ENCODE measurements at places on chromosomes 5 and 9.

DNA sequence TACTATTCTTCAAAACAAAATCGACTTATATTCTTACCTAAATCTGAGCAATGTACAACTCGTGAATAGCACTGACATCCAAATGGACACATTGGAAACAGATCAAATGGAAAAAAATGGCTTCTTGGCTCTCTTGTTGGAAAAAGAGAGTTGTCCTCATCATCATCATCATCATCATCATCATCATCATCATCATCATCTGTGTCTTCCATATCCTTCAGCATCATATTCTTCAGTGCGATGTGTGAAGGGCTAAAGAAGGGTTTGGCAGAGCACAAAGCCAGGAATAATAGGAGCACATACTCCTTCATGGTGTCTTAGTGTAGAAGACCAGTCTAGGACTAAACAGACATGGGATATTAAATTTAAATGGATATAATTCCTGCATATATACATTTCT lies 7.7 kb downstream of the ASPN start:
- no peak for DNase-seq

DNA sequence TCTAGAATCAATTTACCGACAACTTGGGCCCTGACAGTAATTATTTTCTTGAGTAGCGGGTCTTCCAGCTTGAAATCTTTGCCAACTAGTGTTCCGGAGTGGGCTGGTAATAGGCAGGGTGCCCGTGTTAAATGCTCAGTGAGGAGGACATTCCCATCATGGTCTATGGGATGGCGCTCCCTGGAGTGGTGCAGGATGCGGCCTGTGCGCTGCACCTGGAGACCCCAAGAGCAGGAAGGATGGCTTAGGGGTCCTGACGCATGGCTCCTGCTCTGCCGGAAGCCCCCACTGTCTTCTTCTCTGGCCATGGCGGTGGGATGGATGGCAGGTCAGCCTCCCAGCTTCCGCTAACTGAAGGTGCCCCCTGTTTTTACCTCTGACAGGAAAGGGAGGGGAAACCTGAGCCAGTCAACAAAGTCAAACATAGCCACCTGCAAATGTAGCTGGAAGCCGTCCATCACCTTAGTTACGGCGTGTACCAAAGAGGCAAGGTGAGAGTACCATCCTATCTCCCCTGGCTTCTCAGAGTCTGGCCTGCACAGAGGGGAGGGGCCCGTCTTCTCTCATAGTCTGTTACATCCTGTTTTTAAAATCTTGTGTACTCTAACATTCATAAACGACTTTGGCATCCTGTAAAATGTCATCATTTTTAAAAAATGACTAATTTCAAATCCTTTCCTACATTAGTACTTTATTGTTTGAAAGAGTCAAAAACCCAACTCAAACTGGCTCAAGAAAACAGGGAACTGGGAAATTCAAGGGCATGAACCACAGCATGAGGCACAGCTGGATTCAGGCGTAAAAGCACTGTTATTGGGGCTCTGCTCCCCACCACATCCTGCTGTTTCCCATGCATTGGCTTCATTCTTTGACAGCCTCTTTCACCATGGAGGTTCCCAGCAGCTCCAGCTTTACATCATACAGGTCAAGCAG lies 28.5 kb upstream of the UNC5A start:
- DNase-seq: no peak

- no peak for DNase-seq
Observed at GRCh38 chr5:137190031-137190430, 309.1 kb downstream of the SPOCK1 start.

- no peak for DNase-seq
Observed at GRCh38 chr5:145792840-145793239, 42.3 kb downstream of the PRELID2 start.

- DNase-seq: no peak
Observed at GRCh38 chr9:32334112-32334511, 50.3 kb upstream of the ACO1 start.

DNA sequence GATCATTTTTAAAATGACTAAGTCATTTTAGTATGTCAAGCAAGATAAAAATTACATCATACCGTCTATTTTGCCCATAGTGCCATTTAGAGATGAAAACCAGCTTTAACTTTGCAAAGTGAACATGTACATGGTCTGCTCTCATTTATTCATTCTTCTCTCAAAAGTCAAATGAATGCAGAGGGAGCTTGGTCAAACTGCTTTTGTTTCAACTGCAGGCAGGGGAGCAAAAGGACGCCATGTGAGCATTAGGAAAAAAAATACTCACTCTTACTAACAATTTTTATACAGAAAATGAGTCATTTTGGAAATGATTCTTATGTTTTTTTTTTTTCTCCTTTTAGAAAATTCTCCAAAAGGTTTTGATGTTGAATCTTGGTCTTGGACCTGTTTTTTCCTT lies 15.7 kb downstream of the SCGB3A1 start:
- no peak for DNase-seq

- no peak for DNase-seq
Observed at GRCh38 chr9:109101202-109101595, 18.5 kb downstream of the TMEM245 start.

DNA sequence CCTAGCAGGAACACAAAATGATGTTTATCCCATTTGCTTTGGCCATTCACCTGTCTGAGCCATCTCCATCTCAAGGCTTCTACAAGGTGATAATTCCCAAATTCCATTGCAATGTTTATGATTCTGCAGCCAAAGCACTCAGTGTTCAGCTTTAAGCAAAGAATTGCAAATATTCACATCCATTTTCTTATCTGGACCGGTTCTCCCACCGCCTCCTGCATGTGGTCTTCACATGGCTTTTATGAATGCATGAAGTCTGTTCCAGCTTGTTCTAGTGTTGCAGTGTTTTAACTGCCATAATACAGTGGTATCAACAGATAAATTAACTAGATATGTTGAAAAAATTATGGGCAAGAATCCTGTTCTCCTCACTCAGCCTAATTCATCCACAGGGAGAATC lies 443.0 kb upstream of the KLF4 start:
- DNase-seq: no peak

DNA sequence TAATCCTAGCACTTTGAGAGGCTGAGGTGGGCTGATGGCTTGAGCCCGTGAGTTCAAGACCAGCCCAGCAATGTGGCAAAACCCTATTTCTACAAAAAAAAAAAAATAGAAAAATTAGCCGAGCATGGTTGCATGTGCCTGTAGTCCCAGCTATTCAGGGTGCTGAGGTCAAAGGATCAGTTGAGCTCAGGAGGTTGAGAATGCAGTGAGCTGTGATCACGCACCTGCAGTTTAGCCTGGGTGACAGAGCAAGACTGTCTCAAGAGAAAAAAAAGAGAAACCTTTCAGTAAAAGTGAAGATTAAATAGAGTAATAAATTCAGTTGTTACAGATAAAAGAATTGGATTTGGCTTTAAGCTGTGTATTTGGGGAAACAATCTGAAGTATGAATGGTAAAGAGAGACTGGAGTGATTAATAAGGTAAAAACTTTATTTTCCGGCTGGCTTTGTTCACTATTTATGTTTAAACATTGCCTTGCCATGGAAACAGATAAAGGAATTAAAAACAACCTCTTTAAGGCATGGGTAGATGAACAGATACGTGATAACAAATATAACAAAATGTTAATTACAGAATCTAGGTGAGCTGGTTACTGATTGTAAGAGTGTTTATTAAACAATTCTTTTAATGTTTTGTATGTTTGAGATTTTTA lies 56.0 kb upstream of the PCAT7 start:
- no peak for DNase-seq

- DNase-seq: no peak
Observed at GRCh38 chr9:68825762-68826472, 120.9 kb downstream of the PIP5K1B start.

GRCh38 chr9:6489099-6489498 lies 76.1 kb downstream of the UHRF2 start:
- no peak for DNase-seq

GRCh38 chr5:172508471-172509404 lies 54.4 kb upstream of the SH3PXD2B start:
- DNase-seq: no peak

DNA sequence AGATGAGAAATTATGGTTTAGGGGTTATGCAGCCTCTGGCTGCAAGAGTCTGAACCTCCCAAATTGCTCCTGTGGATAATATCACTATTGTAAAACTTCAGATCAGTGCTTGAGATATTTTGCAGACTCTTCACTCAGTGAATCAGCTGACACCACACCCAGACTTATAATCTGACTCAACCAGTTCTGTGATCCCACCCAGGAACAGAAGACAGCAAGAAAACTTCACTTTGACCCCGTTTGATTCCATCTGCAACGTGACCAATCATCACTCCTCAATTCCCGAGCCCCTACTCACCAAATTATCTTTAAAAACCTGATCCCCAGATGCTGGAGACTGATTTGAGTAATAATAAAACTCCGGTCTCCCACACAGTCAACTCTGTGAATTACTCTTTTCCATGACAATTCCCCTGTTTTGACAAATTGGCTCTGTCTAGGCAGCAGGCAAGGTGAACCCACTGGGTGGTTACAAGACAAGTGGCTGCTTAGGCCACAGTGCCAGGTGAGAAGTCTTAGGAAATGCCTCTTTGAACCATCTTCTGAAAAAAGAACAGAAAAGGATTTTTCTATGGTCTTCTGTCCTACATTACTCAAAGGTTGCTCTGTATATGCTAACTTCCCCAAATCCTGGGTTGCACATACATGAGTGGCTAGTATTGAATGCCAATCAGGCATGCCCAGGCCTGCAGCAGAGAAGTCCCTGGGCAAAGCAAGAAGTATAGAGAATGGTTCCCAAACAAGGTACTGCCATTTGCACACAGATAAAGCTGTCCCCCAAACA lies 588.0 kb downstream of the PRELID2 start:
- DNase-seq: no peak

- no peak for DNase-seq
Observed at GRCh38 chr9:77956555-77956954, 75.1 kb downstream of the GNAQ start.

DNA sequence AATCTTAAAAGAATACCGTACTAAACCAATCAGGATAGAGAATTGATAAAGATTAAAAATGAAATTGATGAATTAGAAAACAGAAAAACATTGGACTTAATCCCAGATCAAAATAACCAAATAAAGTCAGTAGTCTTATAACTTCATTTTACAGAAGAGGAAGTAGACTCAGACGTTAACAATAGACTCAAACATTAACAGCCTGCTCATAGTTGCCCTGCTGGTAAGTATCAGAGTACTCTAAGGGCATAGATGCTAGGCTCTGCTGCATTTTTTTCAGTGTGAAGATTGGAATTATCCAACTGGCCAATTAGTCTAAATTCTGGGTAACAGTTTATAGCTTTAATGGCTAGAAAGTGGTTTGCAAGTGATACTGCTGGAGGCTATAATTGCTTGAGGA lies 42.9 kb downstream of the ADGRV1 start:
- no peak for DNase-seq

DNA sequence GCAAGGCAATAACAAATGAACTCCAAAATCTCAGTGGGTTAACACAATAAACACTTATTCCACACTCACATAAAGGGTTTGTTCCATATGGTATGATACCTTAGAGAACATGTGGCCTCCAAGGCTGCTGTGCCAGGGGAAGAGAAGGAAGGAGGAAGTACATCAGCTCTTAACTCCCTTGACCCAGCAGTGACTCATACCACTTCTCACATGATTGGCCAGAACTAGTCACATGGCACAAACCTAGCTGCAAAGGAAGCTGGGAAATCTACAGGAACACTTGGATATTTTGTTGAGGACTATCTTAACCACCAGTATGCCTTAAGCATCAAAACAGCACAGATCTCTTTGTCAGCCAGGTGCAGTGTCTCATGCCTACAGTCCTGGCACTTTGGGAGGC lies 99.3 kb downstream of the SLIT3 start:
- no peak for DNase-seq

GRCh38 chr5:64457846-64458245 lies 48.0 kb upstream of the RGS7BP start:
- DNase-seq: no peak

DNA sequence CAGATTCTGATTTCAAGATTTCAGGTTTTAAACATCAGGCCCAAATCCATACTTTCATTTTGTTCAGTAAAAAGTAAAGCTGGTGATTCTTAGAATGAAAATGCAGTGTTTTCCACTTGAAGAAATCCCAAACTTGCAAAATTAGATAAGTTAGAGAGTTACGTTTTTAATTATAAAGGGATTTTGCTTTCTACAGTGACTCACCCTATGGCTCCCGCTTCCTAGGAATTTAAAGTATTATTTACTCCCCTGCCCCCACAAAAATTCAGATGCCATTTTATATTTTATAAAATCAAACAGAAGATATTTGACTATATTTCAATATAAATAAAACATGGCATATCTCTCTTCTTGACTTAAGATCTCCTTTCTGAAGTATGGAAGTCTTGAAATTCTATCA lies 402.9 kb downstream of the ZSWIM6 start:
- DNase-seq: no peak

DNA sequence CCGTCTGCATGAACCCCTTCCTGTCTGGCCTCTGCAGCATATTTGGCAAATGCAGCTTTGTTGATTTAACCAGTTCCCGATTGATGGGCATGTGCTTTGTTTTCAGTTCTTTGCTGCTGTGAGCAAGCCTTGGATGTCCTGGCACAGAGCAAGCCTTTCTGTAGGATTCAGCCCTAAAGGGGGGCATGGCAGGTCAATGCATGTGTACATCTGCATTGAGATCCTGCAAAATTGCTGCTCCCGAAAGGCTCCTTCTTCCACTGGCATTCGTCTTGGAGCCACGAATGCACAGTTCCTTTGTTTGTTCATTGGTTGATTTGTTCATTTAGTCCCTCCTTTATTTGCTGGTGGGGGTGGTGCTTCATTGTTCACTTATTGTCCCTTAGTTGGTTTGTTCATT lies 34.8 kb downstream of the COL5A1 start:
- DNase-seq: no peak

DNA sequence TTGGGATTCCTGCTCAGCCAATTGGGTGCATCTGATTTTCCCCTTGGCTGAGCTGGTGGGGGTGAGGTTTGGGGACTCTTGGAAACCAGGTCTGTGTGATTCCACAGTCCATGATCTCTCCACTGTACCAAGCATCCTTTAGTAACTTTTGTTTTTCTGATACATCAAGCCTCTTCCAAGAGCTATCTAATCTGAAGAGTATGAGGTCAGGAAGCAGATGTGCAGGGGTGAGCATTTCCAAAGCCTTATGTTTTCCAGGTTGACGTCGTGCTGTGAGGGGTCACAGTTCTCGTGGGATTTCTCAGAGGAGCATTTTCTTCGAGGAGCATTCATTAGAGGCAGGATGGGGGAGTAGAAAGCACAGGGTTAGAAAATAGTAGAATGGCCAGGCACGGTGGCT lies 95.3 kb downstream of the KLF4 start:
- no peak for DNase-seq

DNA sequence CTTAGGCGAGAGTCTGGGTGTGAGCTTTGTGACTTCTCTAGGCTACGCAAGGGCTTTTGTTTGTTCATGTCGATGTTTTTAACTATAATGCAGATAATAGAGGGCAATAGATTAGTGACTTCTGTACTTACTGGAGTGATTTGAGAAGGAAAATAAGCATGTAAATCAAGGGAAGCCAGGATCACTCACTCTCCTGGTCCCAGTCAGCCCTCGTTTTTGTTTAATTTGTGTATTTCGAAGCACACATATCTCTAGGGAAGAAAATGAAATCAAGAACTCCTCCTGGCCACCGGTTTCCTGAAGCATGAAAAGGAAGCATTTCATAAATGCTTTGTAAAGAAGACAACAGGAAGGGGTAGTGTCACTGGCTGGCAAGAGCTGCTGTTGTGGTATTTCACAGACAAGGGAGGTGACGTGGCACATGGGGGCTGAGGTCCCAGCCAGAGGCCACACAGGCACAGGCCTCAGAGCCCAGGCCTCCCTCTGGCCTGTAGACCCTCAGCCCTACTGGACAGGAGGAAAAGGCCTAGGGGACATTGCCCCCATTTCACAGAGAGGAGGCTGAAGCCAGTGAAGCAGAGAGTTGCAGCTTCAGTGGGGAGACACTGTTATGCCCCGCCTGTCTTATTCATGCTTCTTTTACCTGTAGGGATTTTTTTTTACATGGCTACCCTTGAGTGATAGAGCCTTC lies 34.1 kb downstream of the IRF1 start:
- peak; percentile 41 for DNase-seq

Data from activated CD8-positive, alpha-beta memory T cell treated with anti-CD3 and anti-CD28 coated beads for 1 hour (primary cell).